ENCODE measurements at places on chromosomes 5 and 9.

- no peak for DNase-seq
Measured at GRCh38 chr5:124516567-124516966, 229.9 kb downstream of the ZNF608 start.

DNA sequence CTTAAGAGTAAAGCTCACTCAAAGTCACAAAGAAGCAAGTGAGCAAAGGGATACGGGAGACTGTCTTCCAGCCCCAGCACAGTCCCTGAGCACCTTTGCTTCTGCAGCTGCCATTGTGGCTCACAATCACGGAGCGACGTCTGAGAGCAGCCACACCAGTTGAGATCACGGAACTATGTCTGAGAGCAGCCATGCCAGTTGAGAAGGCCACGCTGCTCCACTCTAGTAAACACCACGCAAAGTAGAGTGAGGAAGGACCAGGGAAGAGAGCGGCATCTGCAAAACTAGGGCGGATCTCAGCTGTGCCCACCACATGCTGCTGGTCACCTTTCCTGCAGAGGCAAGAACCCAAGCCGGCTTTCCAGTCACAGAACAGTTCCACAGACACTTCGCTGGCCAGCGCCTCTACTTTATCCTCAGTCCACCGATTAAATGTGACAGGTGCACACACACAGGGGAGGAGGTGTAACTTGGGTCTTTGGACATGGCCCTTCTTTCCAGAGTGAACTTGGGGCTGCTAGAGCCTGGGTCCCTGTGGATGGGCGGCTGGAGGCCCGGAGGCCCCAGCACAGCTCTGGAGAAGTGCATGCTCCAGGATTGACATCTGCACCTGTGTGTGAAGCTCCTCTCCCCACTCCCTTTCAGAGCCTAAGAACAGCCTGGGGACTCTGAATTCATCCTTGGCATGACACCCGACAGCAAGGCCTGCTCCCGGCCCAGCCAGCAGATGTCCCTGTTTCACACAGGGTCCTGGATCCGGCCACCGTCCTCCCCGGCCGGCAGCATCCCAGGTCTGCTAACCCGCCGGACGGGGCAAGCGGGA lies 324.9 kb upstream of the IRX4 start:
- no peak for DNase-seq

DNA sequence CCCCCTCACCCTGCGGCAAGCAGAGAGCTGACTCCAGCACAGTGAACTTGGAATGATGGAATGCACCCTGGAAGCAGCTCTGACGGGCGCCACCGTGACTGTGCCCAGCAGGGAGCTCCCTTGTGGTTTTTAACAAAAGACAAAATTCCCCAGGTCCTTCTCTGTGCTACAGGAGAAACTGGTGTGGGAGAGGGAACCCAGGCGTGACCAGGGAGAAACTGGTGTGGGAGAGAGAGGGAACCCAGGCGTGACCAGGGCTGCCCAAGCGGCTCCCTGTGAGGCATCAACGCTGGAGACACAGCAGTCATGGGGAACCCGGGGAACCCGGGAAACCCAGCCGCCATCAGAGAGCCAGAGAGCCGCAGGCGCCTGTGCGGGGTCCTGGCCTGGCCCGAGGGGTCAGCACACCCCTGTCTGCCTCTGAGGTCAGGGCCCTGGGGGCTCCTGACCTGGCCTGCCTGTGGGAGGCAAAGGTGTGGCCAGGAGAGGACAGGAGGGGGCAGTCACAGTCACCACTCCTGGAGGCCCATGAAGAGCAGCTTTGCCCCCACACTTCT lies 3.1 kb upstream of the AHRR start:
- DNase-seq: no peak

GRCh38 chr5:145858959-145859358 lies 13.9 kb downstream of the GRXCR2 start:
- no peak for DNase-seq

DNA sequence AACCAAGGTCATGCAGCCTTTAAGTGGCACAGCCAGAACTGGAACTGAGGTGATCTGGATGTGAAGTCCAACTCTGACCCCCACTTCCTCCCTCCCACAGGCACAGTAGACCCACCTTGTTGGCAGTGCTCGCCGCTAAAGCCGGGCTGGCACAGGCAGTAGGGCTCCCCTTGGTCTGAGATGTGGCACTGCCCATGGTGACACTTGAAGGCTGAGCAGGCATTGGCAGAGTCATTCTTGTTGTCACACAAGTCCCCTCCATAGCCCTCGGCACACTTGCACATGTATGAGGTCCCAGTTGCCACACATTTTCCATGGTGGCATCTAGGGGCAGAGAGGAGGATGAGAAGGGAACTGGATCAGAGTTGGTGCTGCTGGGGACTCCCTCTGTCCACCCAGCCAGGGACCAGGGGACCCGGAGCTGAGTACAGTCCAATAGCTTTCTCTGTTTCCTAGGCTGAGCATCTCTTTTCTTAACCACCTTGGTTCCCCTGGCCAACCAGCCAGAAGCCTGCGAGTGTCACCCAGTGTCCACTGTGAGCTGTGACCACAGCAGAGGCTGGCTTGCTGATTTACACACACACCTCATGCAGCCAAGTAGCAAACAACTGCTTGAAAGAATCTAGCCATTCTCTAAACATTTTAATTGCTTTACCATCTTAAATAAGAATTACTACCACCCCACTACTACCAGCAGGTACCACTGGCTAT lies 90.7 kb upstream of the PANK3 start:
- DNase-seq: no peak

GRCh38 chr5:180160215-180160614 lies 48.8 kb downstream of the RASGEF1C start:
- no peak for DNase-seq

DNA sequence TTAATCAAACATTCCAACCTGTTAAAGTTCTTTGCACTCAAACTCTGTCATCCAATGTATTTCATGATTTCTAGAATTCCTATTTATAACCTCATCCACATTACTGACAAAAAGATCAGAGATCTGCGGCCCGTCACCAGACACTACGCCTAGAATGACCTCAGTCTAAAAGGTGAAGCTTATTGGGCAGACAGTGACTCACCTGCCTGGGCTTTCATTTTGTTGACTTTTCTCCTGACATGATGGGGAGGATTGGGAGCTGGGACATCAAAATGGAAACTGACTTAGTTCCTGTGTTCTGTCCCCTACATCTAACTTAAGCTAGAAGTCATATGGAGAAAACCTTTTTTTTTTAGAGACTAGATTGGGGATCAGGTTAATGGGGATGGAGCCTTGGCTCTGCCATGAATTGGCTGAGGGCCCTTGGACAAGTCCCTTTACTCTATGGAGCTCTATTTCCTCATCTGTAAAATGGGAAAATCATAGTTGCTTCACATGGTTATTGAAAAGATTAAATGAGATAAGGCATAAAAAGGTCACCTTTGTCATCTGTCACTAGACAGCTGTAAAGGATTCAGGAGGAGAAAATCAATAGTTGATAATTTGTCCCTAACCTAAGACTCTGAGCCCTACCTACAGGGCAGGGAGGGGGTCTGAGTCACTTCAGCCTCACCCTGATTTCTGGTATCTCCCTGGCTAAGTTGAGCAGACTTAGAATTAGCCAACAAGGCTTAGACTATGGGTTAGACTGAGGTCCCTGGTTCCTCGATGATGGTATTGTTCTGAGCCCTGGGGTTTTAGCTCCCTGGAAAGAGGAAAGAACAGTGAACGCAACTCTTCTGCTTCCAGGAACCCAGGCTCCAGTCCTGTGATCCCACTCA lies 224.8 kb upstream of the TBC1D2 start:
- no peak for DNase-seq

DNA sequence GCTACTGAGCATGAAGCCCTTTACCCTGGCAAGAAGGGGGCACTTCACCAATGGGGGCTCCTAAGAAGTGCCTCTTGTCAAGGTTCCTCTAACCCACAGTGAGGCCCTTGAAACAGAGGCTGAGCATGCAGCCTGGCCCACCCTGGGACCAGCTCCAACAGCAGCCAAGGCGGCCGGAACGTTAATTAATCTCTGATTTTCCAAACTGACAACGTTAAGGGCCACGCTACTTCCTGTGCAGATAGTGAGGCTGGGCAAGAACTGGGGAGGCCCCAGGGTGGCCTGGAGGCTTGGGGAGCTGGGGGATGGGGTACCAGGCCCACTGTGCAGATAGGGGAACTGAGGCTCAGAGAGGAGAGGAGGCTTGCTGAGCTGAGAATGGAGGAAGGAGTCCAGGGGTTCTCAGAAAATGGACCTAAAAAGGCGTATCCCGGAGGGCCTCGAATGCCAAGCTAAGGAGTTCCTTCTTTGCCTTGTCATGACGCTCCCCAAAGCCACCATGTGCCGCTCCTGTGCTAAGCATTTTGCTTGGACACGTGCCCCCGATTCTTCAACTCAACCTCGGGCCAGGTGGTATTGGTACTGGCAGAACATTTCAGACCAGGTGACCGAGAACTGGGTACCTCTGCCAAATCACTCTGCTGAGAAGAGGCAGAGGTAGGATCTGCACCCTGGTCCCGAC lies 72.0 kb upstream of the STXBP1 start:
- DNase-seq: no peak

- no peak for DNase-seq
Measured at GRCh38 chr9:130745210-130745800, 51.7 kb downstream of the EXOSC2 start.

DNA sequence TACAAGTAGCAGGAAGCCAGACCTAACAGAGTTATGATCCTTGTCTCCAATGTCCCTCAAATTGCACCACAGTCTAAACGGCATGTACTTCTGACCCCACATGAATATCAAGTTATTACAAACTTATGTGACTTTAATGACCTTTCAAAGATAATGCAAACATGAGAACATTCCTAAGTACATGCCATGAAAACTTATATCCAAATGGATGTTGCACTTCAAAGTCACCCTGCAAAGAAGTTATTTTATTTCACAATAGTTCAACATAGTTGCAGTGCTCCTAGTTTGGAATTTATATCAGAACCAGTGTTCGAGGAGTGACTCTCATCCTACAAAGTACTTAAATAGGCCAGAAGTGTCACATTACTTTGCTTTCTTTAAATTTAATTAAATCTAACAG lies 41.2 kb upstream of the ITGA1 start:
- no peak for DNase-seq

DNA sequence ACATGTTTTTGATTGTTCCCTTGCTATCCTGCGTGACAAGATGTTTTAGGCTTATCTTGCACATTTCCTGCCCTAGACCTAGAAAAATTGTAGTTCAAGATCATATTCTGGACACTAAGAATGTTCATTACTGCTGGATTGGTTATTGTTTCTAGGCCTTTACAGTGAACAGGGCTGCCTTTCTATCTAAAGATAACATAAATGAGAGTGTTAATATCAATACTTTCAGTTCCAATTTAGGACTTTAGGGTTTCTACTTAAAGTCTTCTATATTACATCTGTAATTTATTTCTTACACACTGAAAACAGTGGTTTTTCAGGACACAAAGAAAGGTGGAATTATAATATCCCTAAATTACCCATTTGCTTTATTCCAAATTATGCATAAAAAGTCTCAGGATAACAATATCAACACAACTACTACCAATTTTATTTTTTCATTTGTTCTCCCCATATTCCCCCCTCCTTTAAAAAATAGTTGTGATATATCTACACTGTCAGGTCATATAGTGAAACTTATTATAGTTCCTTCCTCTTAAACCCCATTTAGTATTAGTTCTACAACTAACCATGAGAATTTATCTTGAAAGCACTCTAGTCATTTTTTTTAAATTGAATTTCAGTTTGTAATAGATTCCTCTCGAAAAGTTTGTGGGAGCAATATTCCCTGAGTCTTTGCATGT lies 293.9 kb upstream of the RIOK2 start:
- DNase-seq: no peak

DNA sequence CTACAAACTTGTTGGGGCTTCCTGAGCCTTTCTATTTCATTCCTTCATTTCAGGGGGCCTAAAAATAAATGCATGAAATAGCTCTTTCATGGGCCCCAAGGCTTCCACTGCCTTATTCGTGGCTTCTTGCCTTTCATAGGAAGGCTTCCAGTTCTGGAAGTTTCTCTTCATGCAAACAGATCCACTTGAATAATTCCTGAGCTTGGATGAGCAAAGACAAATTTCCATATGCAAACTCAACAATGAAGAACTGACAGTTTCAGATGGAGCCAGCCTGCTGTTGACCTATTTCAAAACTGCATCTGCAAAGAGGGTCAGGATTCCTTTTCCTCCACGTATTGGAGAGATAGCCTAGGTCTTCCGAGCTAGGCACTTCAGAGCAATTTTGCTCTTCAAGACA lies 142.1 kb downstream of the MLLT3 start:
- DNase-seq: no peak

DNA sequence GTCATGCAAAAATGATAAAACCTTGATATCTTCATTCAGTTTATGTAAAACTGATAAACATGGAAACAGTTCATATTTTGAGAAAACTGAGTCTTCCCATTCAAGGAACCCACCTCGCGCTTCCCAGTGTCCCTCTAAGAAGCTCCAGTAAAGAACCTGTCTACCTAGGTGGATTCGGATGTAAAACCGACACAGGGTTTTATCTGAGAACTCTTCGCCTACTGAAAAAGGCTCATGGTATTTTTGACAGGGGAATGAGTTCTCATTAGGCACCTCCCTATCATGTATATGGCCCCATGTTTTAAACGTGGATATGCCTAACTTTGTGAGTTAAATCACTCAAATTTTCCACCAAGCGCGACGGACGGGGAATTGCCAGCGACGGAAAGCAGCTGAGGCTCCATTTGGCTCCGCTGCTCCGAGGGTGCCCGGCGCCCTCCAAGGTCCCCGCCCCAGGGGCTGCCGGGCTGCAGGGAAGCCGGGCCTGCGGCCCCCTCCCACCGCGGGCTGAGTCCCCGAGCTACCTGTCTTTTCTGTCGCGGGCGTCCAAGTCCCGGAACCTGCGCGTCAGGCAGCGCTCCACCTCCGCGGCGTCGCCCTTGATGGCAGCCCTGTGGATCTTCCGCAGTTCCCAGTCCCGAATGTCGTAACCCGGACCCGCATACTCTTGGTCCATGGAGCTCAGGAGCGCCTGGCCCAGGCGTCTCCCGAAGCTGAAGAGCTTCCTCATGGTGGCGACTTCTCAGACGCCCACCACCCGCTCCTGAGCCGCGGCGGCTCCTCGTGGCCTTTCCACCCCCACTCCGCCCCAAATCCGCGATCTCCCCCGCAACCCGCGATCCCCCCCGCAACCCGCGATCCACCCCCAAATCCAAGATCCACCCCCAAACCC lies 594 bp downstream of the ANKRD18A start:
- no peak for DNase-seq

DNA sequence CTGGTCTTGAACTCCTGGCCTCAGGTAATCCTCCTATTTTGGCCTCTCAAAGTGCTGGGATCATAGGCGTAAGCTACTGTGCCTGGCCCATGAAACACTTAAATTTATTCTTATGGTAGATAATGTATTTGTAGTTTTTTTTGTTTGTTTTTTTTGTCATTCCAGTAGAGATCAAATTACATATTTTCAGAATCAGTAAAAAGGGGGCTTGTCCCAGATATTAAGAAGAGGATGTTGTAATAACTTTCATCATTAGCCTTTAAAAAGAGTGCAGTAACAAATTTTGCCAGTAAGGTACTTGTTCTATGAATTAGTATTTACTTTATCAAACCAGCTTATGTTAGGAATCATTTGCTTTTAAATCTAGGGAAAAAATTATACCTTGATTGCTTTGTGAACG lies 42.6 kb downstream of the GAPVD1 start:
- DNase-seq: no peak

- DNase-seq: no peak
Measured at GRCh38 chr5:54480296-54480695, 24.8 kb downstream of the HSPB3 start.

GRCh38 chr9:121494192-121494591 lies 5.5 kb downstream of the GGTA1 start:
- no peak for DNase-seq
